Activated T-helper 1 cell treated with anti-CD3 and anti-CD28 coated beads, Interleukin-12 subunit alpha, Interleukin-12 subunit beta, Interleukin-2, Interleukin-4 antibody, amounts not matched to agents 30 ng/mL and 10 ng/mL and 1 ng/mL, durations not matched to agents 14 hours and 24 hours and 36 hours (primary cell): ENCODE measurements at places on chromosomes 2 and 18.
A peak's percentile ranks its signal among the peaks of the same experiment; 100 is the strongest.

- DNase-seq, result no peak
Measured at GRCh38 chr2:7830616-7831015, 851.2 kb upstream of the ID2 start.

DNA sequence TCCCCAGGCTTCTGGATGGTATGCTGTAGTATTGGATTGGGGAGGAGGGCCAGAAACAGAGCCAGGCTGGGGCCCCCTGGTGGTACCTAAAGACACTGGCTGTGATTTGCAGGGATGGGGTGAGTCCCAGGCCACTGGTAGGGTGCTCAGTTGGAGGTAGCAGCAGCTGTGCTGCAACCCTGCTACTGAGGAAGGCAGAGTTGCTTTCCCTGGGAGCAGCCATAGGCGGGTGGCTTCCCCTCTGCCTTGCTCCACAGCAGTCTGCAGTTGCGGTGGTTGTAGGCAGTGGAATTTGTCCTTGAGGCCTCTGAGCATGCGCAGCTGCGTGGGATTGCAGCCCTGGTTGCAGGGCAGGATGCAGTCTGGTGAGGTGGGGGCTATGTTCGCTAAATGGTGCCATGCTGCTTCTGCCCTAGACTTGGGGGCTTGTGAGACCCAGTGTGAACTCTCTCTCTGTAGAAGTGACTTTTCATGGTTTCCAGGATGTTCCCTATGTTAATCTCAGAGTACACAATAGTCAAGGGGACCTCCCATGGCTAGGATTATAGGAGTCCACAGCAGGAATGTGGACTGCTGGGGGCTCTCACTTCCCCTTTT is 443.5 kb downstream of the XIRP2 start:
- DNase-seq, result no peak

GRCh38 chr2:165793779-165794535 is at the start of gene GALNT3:
TSS of gene GALNT3 (minus strand) at chr2:165794247. CDS start at chr2:165770700, 23,547 bp downstream.
- peak; percentile 25 for DNase-seq

DNA sequence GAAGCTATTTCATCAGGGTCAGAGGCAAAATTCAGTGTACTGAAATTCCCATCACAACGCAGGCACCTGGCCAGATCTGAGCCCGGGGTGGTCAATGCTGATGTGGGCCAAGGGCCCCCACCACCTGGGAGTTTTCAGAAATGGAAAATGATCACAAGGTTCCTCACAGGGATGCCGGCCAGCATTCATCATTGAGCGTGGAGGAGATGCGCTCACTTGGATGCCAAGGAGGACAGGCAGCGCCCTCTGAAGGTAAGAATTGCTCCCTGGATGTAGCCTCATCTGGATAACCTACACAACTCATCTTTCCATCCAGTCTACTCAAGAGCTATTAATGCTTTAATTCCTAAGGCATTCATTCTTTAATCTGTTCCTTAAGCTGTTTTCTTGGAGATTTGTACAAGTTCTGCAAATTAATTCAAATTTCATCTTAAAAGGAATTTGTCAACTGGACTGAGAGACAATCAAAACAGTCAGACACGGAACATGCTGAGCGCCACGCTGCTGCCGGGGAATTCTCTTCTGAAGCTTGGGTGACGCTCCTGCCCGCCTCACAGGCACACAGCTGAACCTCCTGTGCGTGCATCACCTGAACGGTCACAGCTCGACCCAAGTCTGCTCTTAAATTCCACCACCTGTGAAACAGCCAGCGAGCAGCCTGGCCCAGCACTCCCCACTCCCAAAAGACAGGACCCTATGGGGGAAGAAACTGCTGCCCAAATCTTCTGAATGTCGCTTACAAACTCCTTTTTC is 206.7 kb downstream of the HDAC4 start:
- no peak for DNase-seq

DNA sequence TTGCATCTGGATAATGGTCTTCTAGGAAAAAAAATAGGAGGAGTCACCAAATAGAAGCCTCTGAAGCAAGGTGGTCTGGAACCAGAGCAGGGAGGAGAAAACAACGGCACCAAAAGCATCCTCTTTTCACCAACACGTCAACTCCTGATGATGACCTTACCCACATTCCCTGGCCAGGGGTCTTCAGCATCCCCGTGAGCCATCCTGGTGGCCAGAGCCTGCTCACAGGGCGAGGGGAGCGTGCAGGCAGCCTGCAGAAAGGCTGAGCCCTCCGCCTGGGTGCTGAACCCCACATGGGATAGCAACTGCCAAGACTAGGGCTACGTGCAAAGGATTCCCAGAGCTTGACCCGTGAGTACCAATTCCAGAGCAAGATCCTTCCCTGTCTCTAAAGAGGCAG is 191.0 kb downstream of the NDUFA10 start:
- DNase-seq, result no peak
